ENCODE measurements at places on chromosomes 2 and 18.
A peak's percentile ranks its signal among the peaks of the same experiment; 100 is the strongest.

- peak; percentile 31 for DNase-seq
Measured at GRCh38 chr2:263774-264492, at the start of gene SH3YL1. TSS of gene SH3YL1 (minus strand) at chr2:264032. CDS start at chr2:263984, 48 bp downstream.

- DNase-seq, result no peak
Measured at GRCh38 chr2:33366473-33366872, 110.0 kb upstream of the RASGRP3 start.

GRCh38 chr18:69935319-69936190 is 12.1 kb downstream of the CD226 start:
- DNase-seq, result no peak

GRCh38 chr18:50154420-50154819 is 40.5 kb downstream of the MYO5B start:
- DNase-seq, result no peak

DNA sequence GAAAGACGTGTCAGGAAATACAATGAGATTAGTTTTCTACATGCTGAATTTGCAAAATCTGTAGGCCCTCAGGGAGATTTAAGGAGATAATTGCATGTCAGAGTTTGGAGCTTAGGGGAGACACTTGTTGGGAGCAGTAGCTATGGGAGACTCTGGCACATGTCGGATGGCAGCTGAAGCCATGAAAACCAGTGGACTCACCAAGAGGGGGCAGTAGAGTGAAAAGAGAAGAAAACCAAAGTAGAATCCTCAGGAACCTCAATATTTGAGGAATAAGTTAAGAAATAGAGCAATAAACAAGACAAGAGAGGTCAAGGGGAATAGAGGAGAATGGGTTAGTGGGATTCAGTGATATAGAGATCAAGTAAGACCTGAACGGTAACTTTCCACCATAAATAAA is 24.8 kb downstream of the RUFY4 start:
- no peak for DNase-seq

- DNase-seq, result no peak
Measured at GRCh38 chr2:149725234-149725633, 137.7 kb upstream of the MMADHC start.

- DNase-seq, result no peak
Measured at GRCh38 chr2:196054631-196055030, 14.0 kb downstream of the DNAH7 start.

GRCh38 chr2:233059797-233060500 is at the start of gene INPP5D:
TSS of gene INPP5D (plus strand) at chr2:233060342. CDS start at chr2:233060479, 137 bp downstream.
- peak; percentile 65 for DNase-seq

DNA sequence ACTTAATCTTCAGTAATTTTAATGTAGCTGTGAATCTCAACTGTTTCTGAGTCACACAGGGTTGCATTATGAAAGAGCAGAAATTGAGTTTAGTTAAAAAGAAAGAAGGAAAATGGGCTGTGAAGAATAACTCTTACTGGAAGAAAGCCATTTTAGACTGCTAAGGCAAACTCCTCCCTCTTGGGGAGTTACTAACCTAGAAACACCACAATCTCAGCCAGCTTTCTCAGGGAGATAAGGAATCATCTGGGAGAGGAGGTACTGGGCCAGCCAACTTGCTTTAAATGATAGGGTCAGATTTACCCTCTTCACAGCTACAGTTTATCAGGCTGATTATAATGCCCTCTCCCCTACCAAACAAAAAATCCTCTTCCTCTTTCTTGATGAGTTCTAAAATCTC is 119.5 kb downstream of the CCDC148 start:
- DNase-seq, result no peak

All from hematopoietic multipotent progenitor cell treated with erythropoietin and hydrocortisone succinate and interleukin-3 and kit ligand, for 17 days (in vitro differentiated cells).